ENCODE measurements at places on chromosomes 7 and 10.

DNA sequence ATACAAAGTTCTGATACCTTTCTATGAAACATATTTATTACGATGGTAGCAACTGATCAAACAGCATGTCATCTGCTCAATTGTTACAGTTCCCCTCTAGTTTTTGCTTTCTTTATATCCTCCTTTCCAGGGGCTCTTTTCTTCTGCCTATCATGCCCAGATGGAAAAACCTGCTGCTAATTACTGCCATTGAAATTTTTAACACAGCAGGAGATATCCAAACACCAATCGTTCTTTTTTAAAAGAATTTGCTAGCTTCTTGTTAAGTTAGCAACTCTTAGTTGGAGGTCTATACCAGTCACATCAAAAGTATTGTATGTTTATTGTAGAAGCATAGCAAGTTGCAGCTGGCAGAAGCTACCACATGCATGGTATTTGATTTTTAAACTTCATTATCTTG, 768.5 kb downstream of the NXPH1 start:
- no peak for DNase-seq

DNA sequence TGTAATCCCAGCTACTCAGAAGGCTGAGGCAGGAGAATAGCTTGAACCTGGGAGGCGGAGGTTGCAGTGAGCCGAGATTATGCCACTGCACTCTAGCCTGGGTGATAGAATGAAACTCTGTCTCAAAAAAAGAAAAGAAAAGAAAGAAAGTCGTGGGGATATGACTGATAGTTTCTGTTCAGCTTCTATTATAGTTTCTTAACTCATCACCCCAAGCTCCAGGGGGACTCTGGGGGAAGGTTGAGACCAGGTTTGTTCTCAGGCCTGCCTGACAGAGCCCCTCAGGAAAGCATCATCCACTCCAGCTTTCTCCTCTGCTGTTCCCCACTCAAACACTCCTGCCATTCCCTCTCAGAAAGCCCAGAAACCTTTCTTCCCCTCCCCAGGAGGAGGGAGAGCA, 542.4 kb upstream of the GALNT17 start:
- DNase-seq = no peak

GRCh38 chr10:70038923-70039322, 13.7 kb upstream of the MACROH2A2 start:
- DNase-seq = no peak

- DNase-seq = no peak
Measured at GRCh38 chr10:60414877-60415585, 25.4 kb upstream of the ANK3 start.

DNA sequence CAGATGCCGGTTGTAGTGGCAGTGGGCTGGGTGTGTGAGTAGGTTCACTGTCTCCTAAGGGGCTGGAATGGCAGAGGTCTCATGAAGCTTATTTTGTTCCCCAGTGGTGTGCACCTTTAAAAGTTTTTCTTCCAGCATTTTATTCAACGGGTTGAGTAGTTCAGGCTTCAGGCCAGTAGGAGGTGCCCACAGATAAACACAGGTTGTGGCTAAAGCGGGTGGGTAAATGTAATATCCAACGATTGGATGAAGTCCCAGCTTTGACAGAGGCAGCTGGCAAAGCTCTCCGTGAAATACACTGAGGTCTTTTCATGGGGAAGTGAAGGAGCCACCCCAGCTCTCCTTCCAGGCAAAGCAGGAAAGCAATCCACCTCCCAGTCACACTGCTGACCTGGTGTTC, 339.8 kb upstream of the LRRTM3 start:
- DNase-seq = no peak

- no peak for DNase-seq
Measured at GRCh38 chr7:20574784-20575720, 40.4 kb upstream of the ABCB5 start.

DNA sequence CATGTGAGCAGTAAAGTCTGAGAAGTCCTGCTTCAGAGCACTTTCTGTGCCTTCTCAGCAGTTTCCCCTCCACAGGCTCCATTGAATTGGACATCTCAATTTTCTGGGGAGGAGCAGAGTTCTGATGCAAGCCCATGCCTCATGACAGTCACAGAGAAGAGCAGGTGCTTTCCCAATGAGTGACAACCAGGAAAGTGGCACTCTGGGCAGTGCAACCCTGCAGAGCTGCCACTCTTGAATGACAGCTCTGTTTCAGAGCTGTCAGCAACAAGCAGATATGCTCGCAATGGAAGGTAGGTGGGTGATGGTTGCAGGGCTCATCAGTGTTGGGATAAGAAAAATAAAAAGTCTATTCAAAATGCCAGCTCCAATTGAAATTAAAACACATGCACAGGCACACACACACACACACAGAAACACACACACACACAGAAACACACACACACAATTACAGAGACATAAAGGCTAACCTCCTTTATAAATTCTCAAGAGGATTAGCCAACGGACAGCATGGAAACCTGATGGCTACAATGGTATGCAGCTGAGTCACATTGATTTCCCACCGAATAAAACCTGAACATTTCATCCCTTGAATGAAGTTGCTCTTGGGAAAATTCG, 50.5 kb downstream of the C10orf67 start:
- DNase-seq = no peak

DNA sequence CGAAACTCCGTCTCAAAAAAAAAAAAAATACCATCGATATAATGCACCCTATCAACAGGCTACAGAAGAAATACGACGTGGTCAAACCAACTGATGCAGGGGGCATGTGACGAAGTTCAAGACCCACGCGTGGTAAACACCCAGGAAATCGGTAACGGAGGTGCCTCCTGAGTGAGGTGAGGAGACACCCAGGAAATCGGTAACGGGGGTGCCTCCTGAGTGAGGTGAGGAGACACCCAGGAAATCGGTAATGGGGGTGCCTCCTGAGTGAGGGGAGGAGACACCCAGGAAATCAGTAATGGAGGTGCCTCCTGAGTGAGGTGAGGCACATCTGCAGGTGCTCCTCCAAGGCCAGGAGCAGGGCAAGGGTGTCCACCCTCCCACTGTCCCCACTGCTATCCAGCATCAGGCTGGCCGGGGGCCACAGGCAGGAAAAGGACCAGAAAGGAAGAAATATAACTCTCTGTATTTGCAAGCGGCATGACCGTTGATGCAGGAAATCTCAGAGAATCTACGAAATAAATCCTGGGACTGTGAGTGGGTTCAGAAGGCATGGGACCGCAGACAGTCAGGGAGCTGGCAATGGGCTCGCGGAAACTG, 10.7 kb upstream of the GPR146 start:
- no peak for DNase-seq

- DNase-seq = peak; percentile 29
Measured at GRCh38 chr10:132054564-132054963, 11.2 kb upstream of the JAKMIP3 start.
